ENCODE measurements at places on chromosomes 2 and 18.

DNA sequence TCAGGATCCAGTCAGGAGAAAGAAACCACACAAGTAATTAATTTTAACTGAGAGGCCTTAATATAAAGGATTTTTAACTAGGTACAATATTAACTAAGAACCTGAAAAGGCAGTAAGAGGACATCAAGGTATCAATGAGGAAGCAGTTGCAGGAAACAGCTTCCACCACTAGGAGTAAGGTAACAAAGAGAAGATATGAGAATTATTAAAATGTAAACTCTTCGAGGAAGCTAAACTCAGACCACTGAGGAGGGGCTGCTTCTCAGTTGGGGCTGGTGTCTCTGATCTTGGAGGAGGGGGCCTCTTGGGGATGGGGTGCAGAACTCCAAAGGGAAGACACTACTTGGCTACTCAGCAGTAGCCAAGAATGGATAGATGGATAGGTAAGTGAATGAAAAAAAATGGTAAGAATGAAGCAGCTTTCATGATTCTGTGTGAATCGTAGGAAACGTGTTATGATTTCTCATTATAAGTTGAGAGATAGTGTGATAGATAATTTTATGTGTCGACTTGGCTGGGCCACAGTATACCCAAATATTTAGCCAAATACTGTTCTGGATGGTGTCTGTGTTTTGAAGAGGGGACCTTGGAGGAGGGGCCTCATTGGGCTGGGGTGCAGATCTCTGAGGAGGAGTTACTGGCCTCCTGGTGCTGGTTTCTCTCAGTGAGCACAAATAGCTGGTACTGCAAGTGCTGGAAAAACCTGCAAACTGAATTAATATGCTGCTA, 547.7 kb upstream of the LRRTM1 start:
- no peak for DNase-seq

DNA sequence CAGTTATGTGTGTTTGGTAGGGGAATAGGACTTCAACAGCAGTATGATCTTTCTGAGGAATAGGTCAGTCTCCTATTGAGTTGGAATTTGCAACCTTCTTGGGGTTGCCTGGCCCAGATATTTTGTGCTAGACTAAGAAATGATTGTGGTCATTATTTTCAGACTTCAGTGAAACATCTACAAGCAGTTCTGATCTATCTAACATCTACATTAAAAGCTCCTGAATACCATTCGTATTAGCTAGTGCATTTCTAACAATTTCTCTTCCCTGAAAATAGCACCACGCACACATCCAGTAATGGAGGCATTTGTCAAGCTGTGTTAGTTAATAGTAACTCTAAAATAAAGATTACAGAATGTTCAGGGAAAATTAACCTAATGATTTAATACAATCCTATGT, 179.3 kb downstream of the FIGN start:
- no peak for DNase-seq

DNA sequence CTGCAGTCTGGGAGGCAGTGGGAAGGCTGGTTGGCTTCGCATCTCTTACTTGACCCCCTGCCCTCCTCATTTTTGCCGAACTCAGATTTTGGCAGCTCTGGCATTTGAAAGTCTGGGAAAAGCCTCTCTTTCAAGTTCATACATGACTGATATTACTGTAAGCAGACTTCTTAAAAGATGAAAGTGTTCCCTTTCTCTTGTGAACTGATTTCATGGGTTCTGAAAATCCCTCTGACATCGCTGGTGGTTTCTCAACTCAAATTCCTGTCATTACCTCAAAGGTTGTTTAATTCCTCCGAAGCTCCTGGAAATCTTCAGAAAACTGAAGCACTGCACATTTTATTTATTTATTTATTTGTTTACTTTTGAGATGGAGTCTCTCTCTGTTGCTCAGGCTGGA, 16.9 kb upstream of the SLC38A11 start:
- no peak for DNase-seq

GRCh38 chr2:237429753-237430152, 15.8 kb upstream of the COL6A3 start:
- DNase-seq = no peak

DNA sequence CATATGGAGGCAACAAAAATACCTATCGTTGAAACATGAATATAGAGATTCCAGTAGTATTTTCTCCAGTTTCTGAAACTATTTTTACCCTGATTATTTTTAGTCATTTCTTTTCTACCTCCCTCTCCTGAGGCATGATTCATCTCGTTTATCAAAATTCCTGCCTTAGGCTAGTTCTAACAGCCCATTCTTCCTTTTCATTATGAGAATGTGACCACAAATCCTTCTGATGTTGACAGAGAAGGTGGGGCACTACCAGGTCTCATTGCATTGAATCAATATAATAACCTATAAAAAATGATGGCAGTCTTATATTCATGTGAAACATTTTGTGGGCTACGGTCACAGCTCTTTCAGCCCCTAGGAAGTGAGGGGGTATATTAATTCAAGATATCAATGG, 406.5 kb upstream of the UBE2E3 start:
- DNase-seq = no peak

DNA sequence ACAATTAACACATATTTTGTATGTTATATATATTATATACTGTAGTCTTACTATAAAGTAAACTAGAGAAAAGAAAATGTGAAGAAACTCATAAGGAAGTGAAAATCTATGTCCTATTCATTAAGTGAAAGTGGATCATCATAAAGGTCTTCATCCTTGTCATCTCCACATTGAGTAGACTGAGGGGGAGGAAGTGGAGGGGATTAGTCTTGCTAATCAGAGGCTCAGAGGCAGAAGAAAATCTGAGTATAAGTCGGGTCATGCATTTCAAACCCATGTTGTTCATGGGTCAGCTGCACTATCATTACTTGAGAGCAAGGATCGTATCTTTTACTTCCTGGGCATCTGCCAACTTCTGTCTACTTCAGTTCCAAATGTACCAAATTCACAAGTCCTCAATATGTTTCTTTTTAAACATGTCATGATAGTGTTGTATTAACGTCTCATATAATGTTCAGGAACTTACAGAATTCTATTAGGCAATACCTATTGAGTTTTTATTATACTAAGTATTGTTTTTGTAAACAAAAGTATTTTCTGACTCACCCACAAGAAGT, 208.9 kb upstream of the BOD1L2 start:
- no peak for DNase-seq

DNA sequence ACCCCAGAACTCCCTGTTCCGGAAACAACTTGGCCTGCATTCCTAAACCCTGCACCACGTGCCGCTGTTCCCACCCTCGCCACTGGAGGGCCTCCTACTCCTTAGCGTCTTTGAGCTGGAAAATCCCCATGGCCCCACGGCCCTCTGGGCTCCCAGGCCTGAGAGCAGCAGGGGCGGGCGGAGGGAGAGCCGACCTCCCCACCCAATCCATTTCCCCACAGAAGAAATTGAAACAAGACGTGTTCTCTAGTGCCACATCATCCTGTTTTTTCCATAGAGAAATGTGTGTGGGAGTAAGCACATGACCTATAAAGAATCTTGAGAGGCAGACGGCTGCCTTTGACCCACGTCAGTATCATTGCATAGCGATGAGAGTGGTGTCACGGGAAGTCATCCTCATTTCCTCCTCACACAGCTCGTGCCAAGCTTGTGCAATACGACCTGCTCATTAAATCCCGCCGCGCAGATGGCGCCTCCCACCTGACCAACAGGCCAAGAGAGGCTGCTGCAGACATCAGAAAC, 79.2 kb downstream of the LAMA1 start:
- no peak for DNase-seq

DNA sequence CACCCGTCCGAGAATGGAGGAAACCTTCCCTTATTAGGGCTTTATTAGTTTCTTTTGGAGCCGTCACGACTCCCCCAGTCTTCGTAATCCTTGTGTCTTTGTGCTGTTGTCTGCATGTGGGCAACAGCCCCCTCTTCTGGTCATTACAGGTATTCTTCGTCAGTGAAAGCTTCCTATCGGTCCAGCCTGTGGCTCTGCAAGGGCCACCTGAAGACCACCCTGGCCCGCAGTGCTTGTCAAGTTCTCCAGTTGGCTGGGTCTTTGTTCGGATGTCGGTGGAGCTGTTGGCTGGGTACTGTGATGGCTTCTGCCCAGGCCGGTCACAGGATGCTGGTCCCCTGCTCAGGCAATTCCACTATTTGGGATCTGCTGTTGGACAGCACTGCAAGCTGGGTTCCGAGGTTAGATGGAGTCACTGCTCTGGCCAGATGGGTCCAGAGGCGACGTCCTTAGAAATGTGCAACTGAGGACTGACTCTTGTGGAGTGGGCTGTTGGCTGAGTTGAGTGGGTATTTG, 19.2 kb downstream of the E2F6 start:
- peak; percentile 34 for DNase-seq

GRCh38 chr18:60188958-60189357, 183.6 kb downstream of the MC4R start:
- no peak for DNase-seq

DNA sequence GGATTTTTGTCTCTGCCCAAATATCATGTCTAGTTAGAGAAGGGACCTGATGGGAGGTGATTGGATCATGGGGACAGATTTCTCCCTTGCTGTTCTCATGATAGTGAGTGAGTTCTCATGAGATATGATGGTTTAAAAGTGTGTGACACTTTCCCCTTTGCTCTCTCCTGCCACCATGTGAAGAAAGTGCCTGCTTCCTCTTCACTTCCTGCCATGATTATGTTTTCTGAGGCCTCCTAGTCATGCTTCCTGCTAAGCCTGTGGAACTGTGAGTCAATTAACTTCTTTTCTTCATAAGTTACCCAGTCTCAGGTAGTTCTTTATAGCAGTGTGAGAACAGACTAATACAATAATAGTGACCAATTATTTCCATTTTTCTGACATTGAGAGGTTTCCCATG, 167.3 kb upstream of the CYRIA start:
- no peak for DNase-seq

DNA sequence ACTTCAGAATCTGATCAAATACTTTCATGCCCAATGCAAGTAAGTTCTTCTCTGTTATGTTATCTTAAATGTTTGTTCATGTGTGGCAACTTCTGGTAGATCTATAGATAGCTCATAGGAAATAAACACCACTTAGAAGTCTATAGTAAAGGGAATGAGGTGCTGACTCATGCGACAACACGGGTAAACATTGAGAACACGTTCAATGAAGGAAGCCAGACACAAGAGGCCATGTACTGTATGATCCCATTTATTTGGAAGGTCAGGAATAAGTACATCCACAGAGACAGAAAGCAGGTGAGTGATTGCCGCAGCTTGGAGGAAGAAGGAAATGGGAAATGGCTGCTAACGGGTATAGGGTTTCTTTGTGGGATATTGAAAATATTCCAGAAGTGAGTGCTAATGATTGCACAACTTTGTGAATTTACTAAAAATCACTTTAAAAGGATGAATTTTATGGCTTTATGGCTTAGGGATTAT, 95.4 kb downstream of the ITGB1BP1 start:
- DNase-seq = no peak

GRCh38 chr2:100186126-100186525, 43.7 kb upstream of the AFF3 start:
- no peak for DNase-seq

DNA sequence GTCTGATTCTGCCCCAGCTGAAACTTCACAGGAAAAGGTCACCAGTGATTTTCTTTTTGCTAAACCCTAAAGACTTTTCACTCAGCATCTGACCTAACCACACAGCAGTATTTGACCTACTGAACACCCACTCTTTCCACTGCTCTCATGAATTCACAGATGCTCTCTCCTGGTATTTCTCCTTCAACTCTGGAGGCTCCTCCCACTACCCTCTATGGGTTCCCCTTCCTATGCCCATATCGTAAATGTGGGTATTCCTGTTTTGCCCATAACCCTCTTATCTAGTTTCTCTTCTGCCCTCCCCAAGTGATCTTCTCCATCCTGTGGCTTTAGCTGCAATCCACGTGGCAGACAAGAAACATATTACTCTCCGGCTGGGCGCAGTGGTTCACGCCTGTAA, 7.6 kb downstream of the PLEKHM3 start:
- DNase-seq = no peak

- DNase-seq = no peak
These were observed 10.6 kb downstream of the SCN3A start for GRCh38 chr2:165193178-165193777.

- no peak for DNase-seq
These were observed 604 bp downstream of the COQ10B start for GRCh38 chr2:197453914-197454398.

- DNase-seq = no peak
These were observed 34.8 kb upstream of the SPATA3 start for GRCh38 chr2:230961091-230961491.

- no peak for DNase-seq
These were observed 34.7 kb downstream of the CD8B start for GRCh38 chr2:86826951-86827350.

DNA sequence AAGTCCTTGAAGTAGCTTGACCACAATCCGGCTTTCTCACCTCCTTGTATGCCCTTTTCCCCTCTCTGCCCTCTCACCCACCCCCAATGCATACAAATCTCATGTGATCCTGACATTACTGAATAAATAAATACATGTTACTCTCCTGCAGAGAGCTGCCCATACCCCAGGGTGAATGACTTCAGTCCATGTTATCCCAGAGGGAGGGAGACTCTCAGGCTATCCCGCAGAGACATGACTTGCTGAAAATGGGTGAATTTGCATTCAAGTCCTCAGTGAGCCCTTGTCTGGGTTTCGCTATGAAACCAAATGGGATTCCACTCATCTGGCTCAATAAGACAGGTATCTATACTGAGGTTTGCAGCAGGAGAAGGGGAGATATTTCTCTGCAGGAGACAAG, 168.5 kb downstream of the FHOD3 start:
- no peak for DNase-seq

DNA sequence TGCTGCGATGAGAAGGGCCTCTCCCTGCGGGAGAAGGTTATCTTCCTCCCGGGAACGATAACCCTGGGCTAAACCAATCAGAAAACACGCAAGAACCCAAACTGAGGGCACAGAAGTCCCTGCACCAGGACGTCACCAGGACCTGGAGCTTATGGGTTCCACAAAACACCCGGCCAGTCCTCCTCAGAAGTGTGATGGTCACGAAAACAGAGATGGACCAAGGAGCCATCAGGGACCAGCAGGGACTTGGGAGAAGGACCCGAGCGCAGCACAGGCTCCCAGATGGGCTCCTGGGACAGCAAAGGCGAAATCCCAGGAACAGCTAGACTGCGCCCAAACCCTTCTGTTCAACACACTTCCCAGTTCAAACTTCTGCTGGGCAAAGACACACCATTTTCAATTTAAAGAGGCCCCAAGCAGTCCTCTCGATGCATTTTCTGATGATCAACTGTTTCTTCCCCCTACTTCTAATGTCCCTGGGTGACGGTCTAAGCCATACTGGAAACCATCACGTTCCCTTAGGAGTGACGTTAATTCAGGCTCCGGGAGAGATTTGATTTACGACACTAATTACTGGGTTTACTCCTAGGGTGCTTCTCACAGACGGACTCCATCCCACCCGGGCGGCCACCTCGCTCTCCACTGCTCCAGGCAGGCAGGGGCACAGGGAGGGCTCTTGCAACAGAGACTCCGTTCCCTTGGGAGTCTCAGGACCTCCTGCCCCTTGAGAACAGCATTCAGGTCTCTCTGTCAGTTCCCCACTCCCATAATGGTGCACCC, 29.2 kb downstream of the ZNF516 start:
- no peak for DNase-seq

Measured in C1 segment of cervical spinal cord (tissue), 14 donors.